ENCODE measurements at places on chromosomes 6 and 20.

GRCh38 chr6:89239338-89239737, 22.2 kb upstream of the GABRR1 start:
- no peak for DNase-seq

DNA sequence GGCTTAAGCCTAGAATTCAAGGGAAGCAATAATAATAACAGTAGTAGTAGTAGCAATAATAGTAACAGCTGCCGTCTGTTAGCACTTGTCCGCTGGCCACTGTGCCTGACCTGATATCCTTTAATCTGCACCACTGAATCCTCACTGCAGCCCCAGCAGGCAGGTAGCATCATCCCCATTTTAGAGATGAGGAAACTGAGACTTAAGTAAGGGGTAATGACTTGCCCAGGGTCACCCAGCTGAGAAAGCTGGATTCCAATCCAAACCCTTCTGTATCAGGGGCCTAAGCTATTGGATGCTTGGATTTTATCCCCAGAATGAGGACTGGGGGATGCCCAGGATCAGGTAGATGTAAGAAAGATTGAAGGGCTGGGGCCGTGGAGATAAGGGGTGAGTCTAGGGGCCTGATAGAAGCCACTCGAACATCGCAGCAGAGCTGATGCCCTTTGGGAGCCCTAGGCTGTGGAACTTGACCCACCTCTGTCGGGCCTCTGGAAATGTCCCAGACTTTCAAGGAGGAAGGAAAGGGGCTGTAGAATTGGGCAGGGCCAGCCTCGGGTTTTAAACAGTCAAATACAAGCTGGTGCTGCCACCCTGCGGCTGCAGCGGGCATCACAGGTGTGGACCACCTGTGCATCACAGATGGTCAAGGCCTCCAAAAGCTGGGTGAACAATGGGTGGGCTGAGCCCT, 102.1 kb upstream of the MYL9 start:
- DNase-seq = no peak

DNA sequence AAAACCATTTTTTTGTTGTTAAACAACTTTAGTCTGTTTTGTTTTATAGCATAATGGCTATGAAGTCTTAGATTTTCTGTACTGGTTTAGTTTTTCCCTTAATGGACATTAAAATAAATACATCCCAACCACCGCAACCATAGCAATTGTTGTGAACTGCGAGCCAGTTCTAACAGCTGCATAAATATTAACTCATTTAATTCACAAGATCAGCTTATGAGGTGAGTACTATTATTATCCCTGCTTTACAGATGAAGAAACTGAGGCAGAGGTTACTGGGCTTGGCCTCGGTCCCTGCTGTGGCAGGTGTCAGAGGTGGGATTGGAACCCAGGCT, 23.1 kb downstream of the MOCS3 start:
- no peak for DNase-seq

- DNase-seq = no peak
Measured at GRCh38 chr6:142938510-142938909, 6.5 kb downstream of the HIVEP2 start.

GRCh38 chr6:15490242-15491100, 172.4 kb downstream of the DTNBP1 start:
- DNase-seq = no peak

- peak; percentile 54 for DNase-seq
Measured at GRCh38 chr6:93416571-93417420, 2.6 kb downstream of the EPHA7 start.

DNA sequence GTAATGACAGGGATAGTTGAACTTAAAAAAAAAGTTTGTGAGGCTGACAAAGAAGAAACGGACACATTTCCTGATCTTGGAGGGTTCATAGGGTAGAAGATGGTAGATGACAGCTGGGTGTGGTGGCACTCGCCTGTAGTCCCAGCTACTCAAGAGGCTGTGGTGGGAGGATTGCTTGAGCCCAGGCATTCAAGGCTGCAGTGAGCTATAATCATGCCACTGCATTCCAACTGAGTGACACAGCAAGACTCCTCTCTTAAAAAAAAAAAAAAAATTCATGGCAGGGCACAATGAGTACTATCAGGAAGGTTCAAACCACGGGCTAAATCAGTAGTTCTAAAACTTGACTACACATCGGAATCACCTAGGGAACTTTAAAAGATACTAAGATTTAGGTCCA, 2.0 kb upstream of the MICA start:
- no peak for DNase-seq

DNA sequence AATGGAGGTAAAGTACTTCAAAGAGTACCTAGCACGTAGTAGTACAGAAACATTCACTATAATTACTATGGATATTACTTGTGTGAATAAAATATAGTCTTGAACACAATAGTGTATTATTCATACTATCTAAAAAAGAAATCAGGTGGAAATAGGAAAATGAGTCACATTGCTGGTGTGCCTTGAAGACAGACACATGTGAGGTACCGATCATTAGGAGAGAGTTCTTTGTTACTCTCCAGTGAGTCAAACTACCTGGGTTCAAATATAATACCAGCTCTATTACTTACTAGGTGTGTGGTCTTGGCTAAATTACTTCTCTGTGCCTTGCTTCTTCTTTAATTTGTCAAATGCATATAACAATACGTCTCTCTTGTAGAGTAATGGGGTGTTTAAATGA, 50.8 kb upstream of the BEND6 start:
- DNase-seq = no peak

GRCh38 chr20:19071902-19072498, 140.4 kb upstream of the SLC24A3 start:
- no peak for DNase-seq

DNA sequence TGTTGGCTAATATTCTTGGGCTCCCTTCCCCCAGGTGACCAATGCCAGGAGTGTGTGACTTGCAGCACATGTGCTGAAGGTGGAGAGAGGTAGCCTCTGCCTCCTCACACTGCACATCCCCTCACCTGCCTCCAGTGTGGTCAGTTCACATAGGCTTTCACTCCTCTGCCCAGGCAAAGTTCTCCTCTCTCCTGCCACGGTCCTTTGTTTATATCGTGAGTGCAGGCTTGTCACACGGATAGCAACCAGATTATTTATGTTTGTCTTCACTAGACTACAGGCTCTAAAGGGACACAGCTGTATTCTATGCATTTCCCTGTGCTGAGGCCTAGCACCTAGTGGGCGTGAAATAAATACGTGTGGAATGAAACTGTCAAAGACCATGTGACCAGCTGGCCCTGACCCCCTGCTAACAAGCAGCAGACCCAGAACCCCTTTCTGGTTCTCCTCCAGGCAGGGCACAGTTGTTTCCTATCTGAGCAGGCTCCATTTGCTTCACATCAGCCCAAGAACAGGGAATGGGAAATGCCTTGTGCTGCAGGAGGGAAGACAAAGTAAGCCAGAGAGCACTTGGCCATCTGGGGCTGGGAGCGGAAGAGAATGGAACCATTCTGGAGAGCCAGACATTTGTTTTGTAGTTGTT, 42.3 kb downstream of the UNC5CL start:
- DNase-seq = peak; percentile 22

DNA sequence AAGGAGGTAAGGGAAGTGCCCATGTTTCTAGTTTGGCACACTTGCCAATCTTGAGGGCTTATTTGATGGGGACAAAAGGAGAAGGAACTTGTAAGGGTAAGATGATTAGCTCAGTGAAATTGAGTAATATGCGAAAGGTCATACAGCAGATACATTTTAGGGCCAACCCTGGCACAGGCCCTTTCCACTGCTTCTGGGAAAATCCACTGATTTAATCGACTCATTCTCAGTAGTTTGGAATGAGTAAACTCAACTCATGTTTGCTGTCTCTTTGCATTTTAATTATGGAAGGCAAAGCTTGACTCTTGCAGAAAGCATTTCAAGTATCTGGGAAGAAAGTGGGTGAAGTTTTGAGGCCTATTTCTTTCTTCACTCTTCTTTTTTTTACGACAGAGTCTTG, 20.0 kb downstream of the PHF20 start:
- DNase-seq = no peak

DNA sequence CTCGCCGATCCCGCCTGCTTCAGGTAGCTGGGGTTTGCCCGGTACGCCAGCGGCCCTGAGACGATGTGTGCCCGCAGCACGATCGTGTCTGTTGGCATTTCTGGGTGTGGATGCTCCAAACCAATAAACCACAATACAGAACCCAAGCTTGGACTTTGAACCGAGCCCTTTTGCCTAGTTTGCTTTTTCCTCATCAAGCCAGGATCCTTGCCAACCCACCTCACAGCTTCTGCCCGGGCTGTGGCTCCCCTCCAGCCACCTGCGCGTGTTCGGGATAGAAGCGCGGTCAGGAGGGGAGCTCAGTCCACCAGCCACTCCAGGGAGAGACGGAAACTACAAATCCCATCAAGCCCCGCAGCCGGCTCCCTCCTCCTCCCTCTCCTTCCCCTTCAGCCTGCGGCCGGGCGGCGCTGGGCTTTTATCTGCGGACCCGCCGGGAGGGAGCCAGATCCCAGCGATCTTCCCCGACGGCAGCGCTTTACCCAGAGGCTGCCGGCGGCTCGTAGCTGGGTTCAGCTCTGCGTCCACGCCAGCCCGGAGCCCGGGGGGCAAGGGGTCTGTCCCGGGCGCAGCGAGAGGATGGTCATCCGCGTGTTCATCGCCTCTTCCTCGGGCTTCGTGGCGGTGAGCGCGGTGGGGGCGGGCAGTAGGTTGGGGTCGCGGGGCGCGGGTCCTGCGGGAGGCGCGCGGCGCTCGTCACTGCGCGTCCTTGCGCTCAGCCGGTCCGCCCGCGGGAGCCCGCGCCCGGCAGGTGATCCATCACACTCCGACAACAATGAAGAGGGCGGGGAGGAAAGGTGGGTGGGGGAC, at the start of gene SH3BGRL2:
TSS of gene SH3BGRL2 (plus strand) at position 447 of the 810 bp plus-strand sequence. CDS start at position 580, 133 bp downstream.
- peak; percentile 69 for DNase-seq

GRCh38 chr6:18264923-18265377, 620 bp upstream of the DEK start:
- no peak for DNase-seq

DNA sequence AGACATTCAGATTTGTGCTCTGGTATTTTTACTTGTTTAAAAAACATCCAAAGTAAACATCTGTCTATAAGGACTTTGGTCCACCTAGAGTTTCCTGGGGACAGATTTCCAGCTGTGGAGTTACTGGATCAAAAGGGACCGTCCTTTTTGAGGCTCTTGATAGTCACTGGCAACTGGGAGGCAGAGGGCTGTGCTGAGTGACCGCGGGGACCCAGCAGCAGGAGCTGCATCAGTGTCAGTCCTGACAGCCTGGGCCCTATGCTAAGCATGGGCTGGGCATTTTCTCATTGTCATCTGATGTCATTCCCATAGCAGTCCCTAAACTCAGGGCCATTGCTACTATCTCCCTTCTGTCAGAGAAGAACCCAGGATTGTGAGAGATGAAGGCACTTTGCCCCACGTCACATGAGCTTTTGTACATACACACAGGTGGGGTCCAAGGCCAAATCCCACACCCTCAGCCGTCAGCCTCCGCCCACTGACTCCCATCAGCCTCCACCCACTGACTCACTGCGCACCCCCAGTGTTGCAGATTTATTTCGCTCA, 293.8 kb downstream of the TAF4 start:
- DNase-seq = no peak

GRCh38 chr6:31719001-31719400, 2.5 kb downstream of the LY6G6C start:
- no peak for DNase-seq

- no peak for DNase-seq
Measured at GRCh38 chr20:51588762-51589161, 46.2 kb upstream of the NFATC2 start.

- DNase-seq = no peak
Measured at GRCh38 chr20:41559658-41560057, 58.5 kb downstream of the CHD6 start.

DNA sequence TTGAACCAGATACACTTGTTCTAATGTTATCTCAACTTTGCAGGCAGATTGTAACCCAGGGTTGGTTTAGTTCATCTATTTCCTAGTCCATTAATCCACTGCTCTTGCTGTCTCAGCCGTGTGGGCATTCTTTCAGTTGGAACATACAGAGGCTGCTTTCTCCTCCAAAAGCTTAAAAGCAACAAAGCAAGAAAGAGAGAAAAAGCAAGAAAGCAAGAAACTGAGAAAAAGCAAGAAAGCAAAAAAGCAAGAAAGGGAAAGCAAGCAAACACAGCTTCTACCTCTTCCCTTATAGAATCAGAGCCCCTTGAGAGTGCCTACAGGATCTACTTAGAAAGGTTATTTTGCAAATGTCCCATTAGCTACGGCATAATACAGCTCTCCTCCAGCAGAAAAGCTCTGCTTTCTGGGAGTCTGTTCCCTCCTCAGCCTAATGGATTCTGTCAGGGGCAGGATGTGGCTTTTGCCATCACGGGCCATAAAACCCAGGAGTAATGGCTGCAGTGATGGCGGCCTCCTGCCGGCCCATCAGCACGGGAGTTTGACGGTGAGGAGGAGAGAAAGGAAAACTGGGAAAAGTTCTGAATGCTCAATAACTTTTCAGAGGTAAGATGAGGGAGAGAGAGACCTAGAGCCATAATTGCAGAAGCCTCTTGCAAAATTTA, 156.8 kb upstream of the JARID2 start:
- no peak for DNase-seq

DNA sequence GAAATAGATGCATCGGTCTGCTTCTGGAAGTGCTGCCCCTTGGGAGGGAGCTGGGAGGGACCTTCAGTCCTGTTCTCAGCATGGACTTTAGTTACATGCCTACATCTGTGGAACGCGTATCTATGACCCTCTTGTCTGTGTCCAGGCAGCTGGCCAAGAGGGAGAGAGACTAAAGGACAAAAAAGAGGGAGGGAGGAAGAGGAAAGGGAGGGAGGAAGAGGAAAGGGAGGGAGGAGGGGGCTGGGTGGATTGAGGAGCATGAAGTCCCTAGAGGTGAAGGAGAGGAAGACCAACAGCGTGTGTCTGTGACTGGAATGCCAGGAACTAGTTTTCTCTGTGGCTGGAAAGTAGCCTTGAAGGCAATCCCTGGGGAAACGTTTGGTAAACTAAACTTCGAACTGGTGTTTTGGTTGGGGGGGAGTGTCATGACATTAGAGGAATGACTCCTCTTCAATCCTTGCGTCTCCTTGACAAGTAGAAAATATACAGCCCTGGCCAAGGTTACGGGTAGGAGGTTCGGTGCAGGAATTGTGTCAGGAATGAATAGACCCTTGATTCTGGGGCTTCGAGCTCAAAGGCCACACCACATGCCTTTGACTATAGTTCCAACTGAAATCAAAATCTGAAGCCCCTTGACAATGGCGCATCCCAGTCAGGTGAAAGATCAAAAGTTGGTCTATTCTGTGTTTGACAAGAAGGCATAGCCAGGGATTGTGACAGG, 52.0 kb upstream of the PLEKHG1 start:
- DNase-seq = no peak

DNA sequence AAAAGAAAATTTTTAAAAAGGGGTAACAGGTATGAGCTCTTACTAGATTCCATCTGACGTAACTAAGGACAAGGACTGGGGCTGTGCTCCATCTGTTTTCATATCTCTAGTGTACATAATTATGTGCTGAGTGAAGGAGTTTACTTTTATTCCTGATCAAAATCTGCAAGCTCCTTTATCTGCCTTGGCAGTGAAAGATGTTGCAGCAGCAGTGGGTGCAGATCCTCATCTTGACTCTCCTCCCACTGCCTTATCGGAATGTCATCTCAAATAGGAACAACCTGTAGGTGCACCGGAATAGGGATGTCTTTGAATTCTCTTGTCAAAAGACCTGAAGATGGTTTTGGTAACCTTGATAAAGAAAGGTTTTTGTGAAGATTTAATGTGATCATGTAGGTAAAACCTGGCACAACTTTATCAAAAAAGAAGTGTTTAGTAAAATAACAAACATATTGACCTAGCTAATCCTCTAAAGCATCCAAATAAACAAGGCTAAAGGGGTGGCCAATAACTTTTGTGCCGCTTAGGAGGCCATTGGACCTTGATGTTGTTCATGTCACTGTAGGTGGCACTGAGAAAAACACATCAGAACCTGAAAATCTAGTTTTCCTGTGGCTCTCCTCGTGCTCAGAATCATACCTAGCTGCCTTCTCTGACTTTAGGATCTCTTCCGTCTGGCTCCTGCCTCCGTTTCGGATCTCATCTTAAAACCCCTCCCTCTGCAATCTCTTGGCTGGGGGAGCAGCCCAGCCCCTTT, 19.0 kb upstream of the SLC16A10 start:
- no peak for DNase-seq

Data from spinal cord (tissue), 10 donors.